ENCODE measurements at places on chromosomes 11 and 22. TPM values are rescaled to one million over a fixed set of nuclear protein-coding genes. Genes with fewer than 3 reads are reported as not detected.

Gene OR5B17
- not detected for total RNA-seq

Gene OR51A4
- not detected for total RNA-seq

Gene ENTHD1
- total RNA-seq, result not detected

Gene HEPN1
- not detected for total RNA-seq

Gene MMP27
- total RNA-seq, result not detected

Gene MUC2
- not detected for total RNA-seq

Gene DRD4
- total RNA-seq, result 0.07 TPM

Gene MYBPC3
- not detected for total RNA-seq

Gene MS4A4A
- not detected for total RNA-seq

Gene ZNF214
- 2.7 TPM for total RNA-seq

Gene USP2
- 0.33 TPM for total RNA-seq

Gene CCDC81
- total RNA-seq, result 4.2 TPM

Gene PGA3
- total RNA-seq, result not detected

Gene MMP7
- total RNA-seq, result not detected

Gene SYT13
- under 0.01 TPM for total RNA-seq

Gene CHEK1
- total RNA-seq, result 20.6 TPM

Gene BRSK2
- total RNA-seq, result 0.46 TPM
